ENCODE measurements at places on chromosomes 3 and 15.

DNA sequence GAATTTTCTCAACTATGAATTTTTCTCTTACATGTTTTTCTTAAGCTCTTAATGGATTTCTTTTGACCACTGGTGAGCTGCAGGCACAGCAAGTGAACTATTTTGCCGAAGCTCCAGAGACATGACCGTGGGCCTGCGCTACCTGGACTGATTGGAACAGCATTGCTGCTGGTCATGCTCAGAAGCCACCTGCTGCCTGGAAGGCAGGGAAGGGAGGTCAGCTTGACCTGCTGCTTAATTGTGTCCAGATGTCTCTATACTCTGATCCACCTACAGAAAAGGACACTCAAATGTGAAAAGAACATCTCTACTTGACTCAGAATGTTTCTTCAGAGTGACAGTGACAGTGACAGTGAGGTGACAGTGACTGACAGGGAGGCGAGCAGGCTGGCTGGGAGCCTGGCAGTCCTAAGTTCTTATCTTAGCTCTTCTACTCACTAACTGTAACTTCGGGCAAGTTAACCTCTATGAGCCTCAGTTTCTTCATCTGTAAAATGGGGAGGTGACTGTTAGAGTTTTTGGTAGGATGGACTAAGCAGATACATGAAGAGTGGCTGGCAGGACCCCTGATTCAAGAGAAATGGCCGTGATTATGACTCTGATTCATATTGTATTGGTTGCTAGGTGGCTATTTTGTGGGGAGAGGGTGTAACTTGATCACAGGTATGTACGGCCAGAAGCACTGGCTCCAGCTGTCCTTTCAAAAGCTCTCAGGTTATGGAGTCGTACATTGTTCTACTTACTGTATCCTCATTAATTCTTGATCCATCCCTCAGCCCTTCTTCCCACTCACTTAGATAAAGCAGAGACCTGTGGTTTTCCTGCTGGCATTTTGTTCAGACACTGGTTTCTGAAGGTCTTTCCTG lies 54.8 kb upstream of the DLG1 start:
- DNase-seq = no peak

DNA sequence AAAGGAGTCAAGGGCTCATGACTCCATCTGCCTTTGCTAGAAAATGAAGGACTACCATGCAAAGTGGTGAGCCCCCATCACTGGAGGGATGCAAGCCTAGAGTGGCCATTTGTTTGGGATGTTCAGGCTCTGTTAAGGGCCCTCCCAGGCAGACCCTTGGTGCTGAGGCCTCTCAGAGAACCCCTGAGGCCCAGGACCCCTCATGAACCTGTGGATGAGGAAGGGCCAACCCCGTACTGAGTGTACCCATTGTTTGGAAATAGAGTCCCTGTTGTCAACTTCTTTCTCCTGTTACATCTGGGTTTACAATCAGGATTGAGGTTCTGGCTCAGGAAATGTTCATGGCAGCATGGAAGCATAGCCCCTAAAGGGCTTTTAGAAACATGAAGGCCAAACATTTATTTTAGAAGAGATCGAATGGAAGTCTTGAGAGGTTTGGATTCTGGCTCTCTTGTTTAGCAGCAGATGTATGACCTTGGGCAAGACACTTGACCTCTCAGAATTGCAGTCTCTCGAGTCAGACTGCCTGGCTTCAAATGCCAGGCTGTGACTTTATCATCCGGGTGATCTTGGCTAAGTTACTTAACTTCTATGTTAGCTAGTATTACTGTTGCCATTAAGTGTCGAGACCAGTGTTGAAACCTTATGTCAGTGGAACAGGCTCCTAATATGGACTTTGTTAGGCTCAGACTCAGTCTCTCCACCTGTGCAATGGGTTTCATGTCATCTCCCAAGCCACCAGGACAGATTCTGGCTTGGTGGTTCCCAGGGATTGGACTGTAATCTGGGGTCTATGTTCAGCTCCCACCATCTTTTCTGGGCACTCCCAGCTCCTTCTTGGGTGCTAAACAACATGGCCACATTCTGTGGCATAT lies 12.4 kb downstream of the ITGA11 start:
- no peak for DNase-seq

DNA sequence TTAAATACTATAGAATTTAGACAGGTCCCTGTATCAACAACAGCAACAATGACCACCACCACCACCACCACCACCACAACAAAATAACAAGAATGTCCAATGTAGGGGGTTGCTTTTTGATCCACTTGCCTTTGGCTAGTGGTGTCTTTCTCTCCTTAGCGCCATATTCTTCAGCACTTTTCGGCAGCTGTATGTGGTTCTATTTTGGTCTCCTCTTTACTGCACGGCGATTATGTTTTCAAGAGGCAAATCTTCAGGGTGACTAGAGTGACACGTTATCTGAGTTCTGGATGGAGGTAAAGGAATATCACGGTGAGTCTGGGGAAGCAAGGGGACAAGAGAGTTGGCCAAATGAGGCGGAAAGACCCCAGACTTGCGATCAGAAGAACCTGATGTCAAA lies 56.1 kb downstream of the ST6GAL1 start:
- DNase-seq = no peak

GRCh38 chr3:155676252-155676981 lies 68.5 kb downstream of the PLCH1 start:
- DNase-seq = peak; percentile 54

- no peak for DNase-seq
These were observed 2.4 kb upstream of the CORO2B start for GRCh38 chr15:68576235-68576892.
